Mucosa of descending colon (tissue), 3 donors: ENCODE measurements at places on chromosomes 6 and 20.
A peak's percentile ranks its signal among the peaks of the same experiment; 100 is the strongest.

- no peak for DNase-seq
Measured at GRCh38 chr20:46251211-46251673, 57.1 kb downstream of the CDH22 start.

DNA sequence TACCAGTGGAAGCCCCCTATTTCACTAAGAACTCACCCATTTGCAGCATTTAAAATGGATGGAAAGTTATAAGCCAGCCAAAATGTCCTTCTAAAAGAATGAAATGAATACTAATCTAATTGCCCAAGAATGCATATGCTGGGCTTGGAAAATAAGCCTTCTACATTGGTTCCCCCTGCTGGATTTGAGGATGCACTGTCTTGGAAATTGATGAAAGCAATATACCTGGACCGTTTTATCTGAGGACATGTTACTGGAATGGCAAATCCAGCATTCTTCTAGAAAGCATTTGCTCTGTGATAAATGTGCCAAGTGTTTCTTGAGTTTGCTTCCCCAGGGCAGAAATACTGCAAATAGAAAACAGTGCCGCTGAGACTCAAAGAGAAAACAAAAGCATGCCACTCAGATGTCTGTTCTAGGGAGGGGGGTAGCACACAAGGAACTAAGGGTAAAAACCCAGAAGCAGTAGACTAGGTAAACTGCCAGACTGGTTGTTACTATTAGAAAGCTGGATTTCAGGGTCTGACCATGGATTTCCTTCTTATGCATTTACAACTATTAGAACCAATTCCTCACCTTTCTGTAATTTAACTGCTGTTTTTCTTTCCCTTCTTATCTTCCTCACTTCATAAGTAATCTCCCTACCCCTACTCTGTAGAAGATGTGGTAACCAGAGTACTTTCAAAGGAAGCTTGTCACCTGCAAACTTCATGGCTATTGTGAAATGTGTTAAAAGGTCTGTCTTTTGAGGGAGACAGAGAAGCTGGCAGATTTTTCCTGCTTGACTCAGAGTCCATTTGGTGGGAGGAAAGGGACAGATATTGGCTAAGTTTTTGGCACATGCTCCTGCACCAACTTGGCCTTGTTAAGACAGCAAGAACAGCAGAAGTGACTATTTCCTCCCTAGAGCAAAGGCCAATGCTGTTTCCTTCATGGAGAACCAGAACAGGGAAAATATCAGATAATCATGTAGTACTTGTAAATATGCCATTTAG is 642.6 kb downstream of the KIF16B start:
- DNase-seq, result no peak

DNA sequence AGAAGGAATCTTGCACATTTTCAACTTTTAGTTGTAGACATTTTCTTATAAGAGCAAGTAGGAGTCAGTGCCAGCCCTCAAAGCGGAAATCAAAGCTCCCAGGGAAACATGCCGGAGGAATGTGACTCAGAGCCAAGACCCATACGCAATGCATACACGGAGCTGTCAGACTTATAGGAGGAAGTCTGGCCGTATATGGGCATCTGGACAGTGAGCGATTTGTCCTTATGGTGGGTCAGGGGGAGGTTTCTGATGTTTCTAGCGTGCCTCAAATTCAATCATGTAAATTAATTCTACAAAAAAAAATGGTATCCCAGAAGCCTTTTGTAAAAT is 3.6 kb upstream of the CCN2 start:
- peak; percentile 81 for DNase-seq

- DNase-seq, result no peak
Measured at GRCh38 chr6:43481075-43481474, 3.7 kb downstream of the TJAP1 start.

- no peak for DNase-seq
Measured at GRCh38 chr6:137216875-137217553, 2.2 kb downstream of the IFNGR1 start.
